Body of pancreas (tissue), 4 donors: ENCODE measurements at places on chromosomes 11 and 22. TPM values are rescaled to one million over a fixed set of nuclear protein-coding genes. Genes with fewer than 3 reads are reported as not detected.

GRCh38 chr11:70669871-70670675 is 271.7 kb downstream of the CTTN start:
- DNase-seq = no peak

DNA sequence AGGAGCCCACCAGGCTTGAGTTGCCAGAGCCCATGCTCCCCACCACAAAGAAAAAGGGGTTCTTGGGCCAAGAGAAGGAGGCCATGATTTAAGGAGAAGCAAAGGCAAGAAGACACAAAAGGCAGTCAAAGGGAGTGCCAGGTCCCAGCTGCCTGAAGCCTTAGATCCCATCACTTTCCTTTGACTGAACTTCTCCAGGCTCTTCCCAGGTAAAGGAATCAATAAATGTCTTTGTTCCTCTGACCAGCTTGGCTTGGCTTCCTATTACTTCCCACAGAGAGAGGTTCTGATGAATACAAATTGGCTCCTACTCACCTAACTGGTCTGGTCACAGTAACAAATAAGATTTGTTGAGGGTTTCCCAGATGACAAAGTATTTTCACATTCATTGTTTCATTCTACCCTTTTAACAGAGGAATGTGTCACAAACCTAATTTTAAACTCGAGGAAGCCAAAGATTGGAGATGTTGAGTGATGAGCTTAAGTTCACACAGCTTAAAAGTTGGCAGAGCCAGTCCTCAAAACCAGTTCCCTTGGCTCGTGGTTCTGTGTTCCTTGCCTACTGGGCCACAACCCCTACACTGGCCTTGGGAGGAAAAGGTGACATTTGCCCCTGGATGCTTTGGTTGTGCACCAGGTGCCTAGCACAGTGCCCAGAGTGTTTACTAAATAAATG is 96.4 kb upstream of the SESN3 start:
- DNase-seq = no peak

DNA sequence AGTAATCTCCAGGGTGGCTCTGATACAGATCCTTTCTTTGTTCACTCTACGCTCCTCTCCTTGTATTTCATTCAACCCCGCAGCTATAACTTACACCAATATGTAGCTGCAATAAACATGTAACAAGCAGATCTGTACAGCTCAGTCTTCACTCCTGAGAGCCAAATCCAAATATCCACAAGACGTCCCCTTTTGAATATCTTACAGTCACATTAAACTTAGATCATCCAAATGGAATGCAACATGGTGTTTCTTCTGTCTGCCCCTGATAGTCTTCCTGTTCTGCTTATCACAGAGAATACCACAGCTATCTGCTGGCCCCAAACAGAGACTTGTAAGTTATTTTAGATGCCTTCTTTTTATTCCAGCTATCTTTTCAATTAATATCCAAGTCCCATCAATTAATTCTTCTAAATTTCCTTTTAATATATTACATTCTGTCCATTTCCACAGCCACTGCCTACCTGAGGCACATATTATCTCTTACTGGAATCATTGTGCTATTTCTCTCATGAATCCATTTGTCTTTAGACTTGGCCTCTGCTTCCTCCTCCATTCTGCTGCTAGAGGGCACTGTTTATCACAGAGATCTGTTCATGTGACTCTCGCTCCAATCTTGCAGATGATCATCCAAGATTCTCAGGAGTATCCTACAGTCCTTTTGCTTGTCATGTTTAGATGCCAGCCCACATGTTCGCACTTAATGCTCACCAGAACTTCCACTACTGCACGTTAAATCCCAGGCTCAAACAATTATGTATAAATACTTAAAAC is 908.6 kb downstream of the NTM start:
- no peak for DNase-seq

GRCh38 chr22:44351685-44352377 is 39.1 kb upstream of the SHISAL1 start:
- no peak for DNase-seq

- DNase-seq = no peak
Observed at GRCh38 chr22:36258701-36259614, 6.0 kb downstream of the APOL1 start.

DNA sequence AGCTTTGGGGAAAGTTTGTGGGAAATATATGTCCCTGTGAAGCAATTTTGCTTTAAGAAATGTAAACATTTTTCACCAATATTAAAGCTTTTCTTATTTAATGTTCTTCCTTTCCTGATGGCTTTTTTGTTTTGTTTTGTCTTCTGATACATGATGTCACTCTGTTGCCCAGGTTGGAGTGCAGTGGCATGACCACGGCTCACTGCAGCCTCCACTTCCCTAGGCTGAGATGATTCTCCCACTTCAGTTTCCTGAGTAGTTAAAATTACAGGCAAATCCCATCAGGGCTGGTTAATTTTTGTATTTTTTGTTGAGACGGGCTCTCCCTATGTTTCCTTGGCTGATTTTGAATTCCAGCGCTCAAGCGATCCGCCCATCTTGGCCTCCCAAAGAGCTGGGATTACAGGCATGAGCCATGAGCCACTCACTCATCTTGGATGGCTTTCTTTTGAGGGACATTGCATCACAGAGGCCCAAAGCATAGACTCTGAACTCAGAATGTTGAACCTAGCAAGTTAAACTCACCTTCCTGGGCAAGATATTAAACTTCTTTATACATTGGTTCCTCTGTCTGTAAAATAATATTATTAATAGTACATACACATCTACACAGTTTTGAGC is 651 bp upstream of the CARD16 start:
- no peak for DNase-seq

GRCh38 chr11:862081-862661 is 19.5 kb downstream of the TSPAN4 start:
- DNase-seq = no peak

- DNase-seq = no peak
Observed at GRCh38 chr11:20669820-20670684, 666 bp downstream of the NELL1 start.

- DNase-seq = no peak
Observed at GRCh38 chr11:77208535-77208934, 80.5 kb downstream of the MYO7A start.

DNA sequence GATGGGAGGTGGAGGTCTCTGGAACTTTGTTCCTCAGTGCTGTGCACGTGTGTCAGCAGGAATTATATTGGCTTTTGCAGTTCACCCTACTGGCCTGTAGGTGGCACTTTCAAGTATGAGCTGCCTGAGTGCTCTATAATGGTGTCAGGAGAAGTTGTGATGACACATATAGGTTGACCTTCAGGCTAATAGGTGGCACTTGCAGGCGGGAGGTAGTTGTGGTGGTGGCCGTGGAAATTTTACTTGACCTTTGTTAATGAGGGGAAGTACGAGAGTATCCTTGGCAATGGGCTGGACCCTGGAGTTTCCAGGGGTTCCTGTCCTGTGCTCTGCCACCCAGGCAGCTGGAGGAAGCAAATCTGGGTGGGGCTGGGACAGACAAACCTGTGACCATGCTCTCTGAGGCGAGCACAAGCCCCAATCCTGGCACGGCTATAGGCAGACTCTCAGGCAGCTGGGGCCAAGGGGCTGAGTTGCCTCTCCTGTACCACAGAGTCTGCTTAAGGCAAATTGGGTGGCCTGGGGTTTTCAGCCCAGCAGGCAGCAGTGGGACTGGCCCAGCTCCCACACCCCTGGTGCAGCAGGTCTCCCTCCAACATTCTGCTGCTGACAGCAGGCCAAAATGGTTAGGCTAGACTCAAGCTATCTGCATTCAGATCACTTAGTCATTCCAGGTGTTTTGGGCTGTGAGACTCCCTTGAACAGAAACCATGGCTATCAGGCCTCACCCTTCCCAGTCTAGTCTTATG is 147.5 kb upstream of the CTSC start:
- peak; percentile 32 for DNase-seq

- no peak for DNase-seq
Observed at GRCh38 chr11:18768978-18769377, 22.6 kb downstream of the PTPN5 start.

DNA sequence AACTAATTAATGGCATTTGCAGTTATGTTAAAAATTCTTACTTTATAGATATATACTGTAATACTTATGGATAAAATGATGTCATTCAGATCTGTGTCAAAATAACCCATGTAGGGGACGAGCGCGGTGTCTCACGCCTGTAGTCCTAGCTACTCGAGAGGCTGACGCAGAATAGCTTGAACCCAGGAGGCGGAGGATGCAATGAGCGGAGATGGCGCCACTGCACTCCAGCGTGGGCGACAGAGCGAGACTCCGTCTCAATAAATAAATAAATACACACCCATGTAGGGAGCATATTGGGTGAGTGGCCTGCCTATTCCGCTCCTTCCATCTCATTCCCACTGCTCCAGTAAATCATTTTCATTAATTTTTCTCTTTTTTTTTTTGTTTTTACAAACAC is 7.1 kb downstream of the SNU13 start:
- DNase-seq = no peak

GRCh38 chr11:24636291-24636629 is 139.4 kb downstream of the LUZP2 start:
- no peak for DNase-seq

CCDC116 gene
- total RNA-seq = not detected

FAM180B gene
- total RNA-seq = not detected

CCDC73 gene
- total RNA-seq = not detected

HBG2 gene
- not detected for total RNA-seq

CYB5R2 gene
- total RNA-seq = 1.3 TPM
